Stimulated activated CD4-positive, alpha-beta T cell treated with anti-CD3 and anti-CD28 coated beads, Interleukin-12 subunit alpha, Interleukin-12 subunit beta, amount 100 ng/mL, for 24 hours (primary cell): ENCODE measurements at places on chromosomes 2 and 18.

- no peak for DNase-seq
These were observed 66.4 kb downstream of the MYO1B start for GRCh38 chr2:191311627-191312026.

- no peak for DNase-seq
These were observed 12.1 kb upstream of the MAP2 start for GRCh38 chr2:209411718-209412117.

GRCh38 chr18:36297417-36298125 lies at the start of gene FHOD3:
Gene FHOD3, plus strand, starts transcription at chr18:36297713. Its CDS starts 123 bp downstream, at chr18:36297836.
- DNase-seq: no peak

DNA sequence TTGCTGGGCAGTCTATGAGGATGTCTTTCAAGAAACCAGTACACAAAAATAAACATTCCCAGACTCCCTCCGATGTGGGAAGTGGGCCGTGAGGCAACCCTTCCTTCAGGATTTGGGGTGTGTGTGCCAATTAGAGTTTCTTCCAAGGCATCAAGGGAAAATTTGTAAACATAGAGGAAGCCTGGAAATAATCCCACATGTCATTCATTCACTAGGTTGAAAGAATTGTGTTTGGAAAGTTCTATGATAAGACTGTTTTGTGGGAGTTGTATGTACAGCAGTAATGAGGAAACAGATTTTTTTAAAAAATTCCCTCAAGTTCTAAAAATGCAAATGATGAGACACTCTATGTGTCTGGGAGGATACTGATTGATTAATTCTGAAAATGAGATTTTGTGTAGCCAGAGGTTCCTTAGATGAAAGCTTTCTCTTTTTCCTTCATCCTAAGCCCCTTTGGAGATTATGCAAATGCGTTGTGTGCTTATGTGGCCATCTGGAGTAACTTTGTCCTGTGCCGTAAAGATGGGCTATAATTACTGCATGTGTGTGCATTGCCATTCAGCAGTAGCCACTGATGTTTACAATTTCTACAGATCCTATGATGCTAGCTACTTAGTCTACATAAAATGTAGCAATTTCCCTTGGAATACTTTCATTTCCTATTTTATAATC lies 107.8 kb upstream of the TPO start:
- no peak for DNase-seq

- DNase-seq: no peak
These were observed 10.2 kb upstream of the ADGRF3 start for GRCh38 chr2:26356771-26357170.

GRCh38 chr18:12515550-12515949 lies 107.8 kb downstream of the PRELID3A start:
- no peak for DNase-seq

DNA sequence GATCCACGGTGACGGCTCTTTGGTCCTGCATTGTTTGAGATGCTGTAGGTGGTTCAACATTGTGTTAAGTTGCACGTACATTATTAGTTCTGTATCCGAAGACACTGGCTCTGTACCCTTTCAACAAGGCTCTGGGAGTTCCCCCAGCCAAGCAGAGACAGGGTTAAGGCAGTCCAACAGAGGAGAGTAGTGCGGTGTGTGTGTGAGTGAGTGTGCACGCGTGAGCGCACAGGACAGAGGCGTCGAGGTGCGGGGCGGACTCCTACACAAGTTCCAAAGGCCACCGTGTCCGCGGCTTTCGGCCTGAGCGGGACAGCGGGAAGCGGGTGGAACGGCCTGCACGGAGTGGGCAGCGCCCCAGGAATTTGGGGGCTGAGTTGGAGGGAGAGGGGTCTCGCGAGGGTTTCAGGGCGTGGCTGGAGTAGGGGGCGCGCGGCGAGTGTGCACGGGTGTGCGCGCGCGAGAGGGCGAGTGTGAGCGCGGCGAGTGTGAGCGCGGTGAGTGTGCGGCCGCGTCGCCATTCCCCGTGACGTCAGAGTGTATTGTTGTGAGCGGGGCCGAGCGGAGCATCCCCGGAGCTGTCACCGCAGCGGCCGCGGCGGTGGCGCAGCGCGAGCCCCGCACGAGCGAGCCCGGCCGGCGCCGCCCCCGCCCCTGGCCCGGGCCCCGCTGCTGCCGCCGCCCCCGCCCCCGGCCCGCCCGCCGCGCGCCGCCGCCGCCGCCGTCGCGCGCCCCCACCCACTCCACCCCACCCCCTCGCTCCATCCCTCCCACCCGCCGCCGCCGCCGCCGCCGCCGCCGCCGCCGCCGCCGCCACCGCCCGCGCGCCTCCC lies at the start of gene ASXL3:
ASXL3 (plus strand) TSS at position 535 of the 833 bp plus-strand sequence. CDS start 413 bp downstream, outside the sequence.
- DNase-seq: no peak

DNA sequence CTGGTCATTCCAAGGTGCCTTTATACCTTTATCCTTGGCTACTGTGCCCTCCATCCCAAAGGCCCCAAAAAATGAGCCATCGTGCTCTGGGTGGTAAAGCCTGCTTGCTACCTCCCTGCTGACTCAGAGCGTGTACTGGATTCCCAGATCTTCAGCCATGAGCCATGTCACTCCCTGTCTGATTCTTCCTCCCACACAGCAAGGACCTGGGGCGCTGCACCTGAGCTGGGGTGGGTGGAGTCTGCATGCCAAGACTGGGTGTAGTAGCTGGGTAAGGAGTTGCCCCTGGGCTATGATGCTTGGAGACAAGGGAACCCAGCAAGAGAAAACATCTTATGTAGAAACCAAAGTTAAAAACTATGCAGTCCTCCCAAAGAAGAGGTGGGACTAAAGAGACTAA lies 37.2 kb upstream of the APCDD1 start:
- DNase-seq: no peak

DNA sequence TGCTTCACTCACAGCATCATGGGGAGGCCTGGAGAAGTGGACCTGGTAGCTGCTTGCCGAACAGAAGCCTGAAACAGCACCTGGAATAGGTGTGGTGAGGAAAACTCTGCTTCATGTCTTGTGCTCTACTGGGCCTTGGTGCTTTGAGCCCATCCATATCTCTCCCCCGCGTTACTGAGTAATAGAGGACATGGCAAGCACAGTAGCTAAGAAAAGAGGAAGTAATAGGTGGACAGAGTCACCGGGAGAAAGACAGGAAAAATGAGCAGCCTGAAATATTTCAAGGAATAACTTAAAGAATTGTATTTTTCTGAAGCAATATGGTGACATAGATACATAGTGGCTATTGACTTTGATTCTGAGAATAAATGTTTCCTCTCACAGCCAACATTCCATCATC lies 14.0 kb upstream of the HNMT start:
- no peak for DNase-seq

DNA sequence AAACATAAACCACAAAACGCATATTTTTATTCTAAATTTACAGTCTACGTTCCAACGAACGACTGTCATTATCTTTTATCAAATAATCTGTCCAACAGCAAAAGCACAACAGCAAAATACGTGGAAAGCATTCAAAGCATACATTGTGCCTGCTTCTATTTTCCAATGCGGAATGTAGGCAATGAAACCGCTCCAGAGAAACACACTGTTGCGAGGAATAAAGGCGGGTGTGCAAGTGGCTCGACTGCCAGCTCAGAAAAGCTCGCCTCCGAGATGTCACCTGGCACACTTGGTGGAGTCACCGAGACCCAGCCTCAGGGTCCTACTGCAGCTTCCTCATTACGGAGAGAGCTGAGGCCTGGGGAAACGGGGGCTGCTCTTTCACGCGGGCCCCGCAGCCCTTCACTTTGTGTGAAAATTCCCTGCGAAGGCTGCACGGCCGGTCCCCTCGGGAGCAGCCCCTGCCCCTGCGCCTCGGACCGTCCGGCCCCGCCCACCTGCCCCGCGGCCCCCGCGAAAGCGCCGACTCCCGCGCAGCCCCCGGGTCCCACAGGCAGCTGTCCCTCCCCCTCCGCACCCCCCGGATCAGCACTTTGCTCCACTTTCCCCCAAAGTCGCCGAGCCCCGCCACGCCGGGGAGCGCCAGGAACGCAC lies 752 bp downstream of the MGAT4A start:
- DNase-seq: peak; percentile 37

- no peak for DNase-seq
These were observed 90.1 kb downstream of the MALT1 start for GRCh38 chr18:58761241-58761969.

DNA sequence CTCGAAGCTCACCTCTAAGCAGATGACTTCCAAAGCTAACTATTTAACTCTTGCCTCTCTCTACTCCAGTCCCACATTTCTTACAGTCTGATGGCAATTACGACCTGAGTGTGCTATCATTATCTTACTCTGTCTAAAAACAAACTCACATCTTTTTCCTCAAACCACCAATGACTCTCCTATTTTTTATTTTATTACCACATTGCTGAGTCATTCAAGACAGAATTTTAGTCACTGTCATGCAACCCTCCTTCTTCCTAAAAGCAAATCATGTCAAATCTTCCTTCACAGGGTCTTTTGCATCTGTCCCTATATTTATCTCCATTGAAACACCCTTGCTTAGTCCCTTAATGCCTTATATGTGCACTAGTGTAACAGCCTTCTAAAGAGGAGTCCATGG lies 34.6 kb upstream of the C2orf15 start:
- DNase-seq: no peak

DNA sequence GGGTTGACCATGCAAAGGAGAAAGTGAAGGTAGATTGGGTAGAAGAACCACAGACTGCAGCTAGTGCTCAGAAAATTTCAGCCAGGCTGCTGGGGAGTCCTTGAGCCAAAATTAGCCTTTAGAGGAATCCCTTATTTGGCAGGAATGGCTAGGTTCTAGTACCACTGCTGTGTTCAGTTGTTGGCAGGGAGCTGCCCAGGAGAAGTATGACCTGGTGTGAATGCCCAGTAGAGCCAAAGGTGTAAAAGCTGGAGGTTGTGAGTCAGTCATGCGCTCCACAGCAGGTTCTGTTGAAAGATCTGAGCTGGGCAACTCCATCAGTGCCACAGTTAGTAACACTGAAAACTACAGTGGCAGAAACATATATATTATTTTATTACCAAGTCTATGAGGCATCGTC lies 36.4 kb upstream of the TBR1 start:
- DNase-seq: no peak

- no peak for DNase-seq
These were observed 18.3 kb upstream of the ACVR2A start for GRCh38 chr2:147826278-147827087.

GRCh38 chr2:180038997-180039396 lies 31.9 kb upstream of the CWC22 start:
- no peak for DNase-seq

- DNase-seq: no peak
These were observed 217.5 kb downstream of the LPIN1 start for GRCh38 chr2:11963966-11964365.

DNA sequence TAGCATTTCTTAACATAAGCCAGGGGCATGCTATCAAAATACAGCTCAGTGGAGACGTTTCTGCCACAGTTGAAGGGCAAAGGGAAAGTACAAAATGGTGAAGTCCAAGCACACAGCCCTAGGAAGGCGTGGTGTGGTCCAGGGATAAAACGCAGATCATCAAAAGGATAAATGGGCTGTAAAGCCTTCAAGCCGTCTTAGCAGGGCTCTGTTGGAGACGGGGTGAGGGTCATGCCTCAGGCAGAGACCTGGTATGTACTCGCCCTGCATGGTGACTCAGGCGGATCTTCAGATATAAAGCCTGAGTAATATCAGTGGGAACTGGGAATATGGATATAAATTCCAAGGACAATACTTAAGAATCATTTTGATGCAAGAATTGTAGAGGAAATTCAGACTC lies 61.2 kb downstream of the NGEF start:
- DNase-seq: no peak

DNA sequence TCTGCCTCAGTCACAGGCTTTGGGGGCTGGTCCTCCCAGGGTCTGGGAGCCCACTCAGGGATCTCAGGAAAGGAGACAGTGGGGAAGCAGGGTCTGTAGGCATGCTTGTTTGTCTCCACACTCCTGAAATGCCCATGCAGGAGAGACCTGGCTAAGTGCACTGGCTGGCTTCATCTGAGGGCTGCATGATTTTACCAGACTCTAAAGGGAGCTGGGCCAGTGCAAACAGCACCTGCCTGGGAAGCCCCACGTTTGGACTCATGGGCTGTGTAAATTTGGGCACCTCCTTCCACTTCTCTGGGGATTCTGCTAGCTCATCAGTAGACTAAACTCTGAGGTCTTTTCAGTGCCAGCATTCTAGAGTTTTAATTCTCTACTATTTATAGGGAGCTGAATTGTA lies 33.7 kb downstream of the LYPD1 start:
- DNase-seq: no peak

DNA sequence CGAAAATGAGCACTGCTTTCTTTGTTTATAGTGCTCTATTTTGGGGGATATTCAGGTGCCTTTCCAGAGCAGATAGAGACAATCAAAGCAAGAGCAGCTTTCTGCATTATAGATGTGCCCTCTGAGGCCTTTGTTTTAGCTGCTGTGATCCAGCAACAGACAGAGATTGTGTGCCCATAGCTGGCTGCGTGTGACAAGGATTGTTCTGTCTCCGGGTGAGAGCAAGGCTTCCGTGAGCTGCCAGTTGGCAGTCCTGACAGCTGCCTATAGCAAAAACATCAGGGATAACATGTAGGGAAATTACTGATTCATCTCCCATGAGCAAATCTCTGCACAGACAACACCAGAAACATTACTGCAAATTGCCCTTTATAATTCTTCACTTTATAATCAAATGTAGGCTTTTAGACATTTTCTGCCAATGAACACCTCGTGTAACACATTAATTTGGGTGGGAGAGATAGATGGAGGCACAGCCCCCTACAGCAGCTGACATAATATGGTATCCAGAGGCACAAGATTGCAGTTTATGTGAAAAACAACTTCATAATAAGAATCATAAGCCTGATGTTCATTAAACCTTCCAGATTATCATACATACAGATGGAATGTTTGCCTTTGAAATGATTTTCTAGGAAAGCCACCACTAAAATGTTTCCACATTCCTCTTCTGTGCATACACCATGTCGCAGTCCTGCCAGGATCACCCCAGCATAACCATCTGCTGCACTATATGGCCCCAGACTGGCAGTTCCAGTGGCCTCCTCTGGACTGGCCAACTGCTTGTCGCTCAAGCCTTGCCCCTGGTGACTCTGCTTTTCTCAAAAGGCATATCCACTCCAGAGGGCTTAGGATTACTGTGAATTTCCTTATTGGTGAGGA lies 131.2 kb downstream of the TRIB2 start:
- no peak for DNase-seq

DNA sequence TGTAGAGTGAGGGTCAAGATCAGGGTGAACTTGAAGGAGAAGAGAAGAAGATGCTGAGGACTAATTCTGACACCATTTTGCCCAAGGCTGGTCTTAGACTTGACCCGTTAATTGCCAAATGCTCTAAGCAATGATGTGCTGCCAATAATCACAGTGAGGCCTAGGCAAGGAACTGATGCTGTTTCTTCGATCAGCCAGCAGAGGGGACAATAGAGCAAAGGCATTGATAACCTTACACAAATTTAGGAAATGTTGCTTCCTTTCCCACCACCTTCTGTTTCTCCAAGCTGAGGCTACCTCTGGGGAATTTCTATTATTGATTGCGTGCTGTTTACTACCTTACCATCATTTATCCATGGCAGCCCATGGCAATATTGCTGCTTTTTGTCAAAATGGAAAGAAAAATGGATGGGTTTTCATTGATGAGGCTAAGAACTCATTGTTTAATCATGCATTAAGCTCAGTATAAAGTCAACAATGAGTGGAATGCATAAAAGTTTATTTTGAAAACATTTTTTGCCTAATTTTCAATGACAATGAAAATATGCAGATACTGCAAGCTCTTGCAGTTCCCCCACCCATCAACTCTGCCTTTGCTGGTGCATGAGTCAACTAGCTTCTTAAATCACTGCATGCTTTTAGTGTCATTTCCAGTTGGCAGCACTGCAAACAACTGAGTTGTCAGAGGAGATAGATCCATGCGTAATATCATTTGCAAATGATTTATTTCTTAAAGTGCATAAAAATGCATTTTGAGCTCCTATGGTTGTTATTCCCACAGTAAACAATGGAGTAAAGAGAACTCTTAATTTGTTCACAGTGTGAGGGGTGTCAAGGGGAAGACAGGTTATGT lies 116.4 kb upstream of the NYAP2 start:
- no peak for DNase-seq
